ENCODE measurements at places on chromosomes 7 and 10.

- peaks cover 4% of the 10 kb centered on the region for H3K4me1 ChIP-seq
- no peak overlapping the region for H3K4me3 ChIP-seq
- H3K27ac ChIP-seq: no peak overlapping the region
- H3K36me3 ChIP-seq: no peaks in the 10 kb centered on the region
- peak; percentile 70 for DNase-seq
Observed at GRCh38 chr10:23067939-23068775, 27.2 kb upstream of the MSRB2 start.

- no peak overlapping the region for H3K27ac ChIP-seq
- no peak overlapping the region for H3K4me3 ChIP-seq
- H3K27me3 ChIP-seq: no peaks in the 10 kb centered on the region
- H3K36me3 ChIP-seq: peaks cover 24% of the 10 kb centered on the region
- peaks cover 16% of the 10 kb centered on the region for H3K4me1 ChIP-seq
- DNase-seq: no peak
Observed at GRCh38 chr7:66571568-66571967, 57.1 kb upstream of the KCTD7 start.

DNA sequence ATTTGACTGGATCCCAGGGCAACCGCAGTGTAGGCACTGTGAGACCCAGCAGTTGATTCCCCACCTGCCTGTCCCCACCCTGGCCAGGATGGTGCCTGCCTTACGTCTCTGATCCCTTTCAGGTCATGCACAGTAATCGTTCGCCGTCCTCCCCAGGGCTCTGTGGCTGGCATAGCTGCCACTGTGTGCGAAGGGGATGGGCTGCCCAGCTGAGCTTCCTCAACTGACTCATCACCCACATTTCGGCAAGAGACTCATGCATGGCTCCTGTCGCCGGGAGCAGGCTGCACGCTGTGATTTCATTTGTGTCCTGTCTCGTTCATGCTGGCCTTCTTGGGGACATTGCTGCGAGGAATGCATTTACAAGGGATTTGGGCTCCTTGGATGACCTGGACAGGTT is 252.4 kb downstream of the KLF6 start:
- no peak overlapping the region for H3K4me3 ChIP-seq
- H3K36me3 ChIP-seq: no peaks in the 10 kb centered on the region
- no peak overlapping the region for H3K27ac ChIP-seq
- no peaks in the 10 kb centered on the region for H3K27me3 ChIP-seq
- no peaks in the 10 kb centered on the region for H3K4me1 ChIP-seq

DNA sequence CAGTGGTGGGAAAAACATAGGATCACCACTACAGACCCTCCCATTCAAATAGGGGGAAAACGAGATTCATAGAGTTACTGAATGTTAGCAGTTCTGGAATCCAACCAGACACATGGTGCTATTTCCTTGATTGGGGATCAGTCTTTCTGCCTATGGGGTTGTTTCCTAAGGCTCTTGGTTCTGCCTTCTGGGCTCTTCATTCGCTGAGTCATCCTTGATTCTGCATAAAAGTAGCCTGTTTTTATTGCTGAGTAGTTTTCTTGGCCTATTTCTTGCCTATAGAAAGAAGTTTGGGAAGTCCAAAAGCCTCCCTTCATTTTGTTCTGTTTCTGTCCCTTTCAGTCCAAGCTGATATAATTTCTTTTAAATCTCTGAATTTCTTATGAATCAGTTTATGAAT is 99.3 kb upstream of the OIT3 start:
- H3K27ac ChIP-seq: no peak overlapping the region
- H3K36me3 ChIP-seq: no peaks in the 10 kb centered on the region
- H3K4me3 ChIP-seq: no peak overlapping the region
- DNase-seq: no peak
- no peaks in the 10 kb centered on the region for H3K27me3 ChIP-seq
- peaks cover 6% of the 10 kb centered on the region for H3K4me1 ChIP-seq

- no peak for DNase-seq
- no peak overlapping the region for H3K27ac ChIP-seq
- peaks cover 7% of the 10 kb centered on the region for H3K4me1 ChIP-seq
- H3K4me3 ChIP-seq: no peak overlapping the region
Observed at GRCh38 chr10:35257057-35257983, 79.0 kb upstream of the CCNY start.

GRCh38 chr7:92956575-92956974 is 120.2 kb upstream of the CDK6 start:
- no peak overlapping the region for H3K4me3 ChIP-seq
- peaks cover 54% of the 10 kb centered on the region for H3K4me1 ChIP-seq
- H3K27ac ChIP-seq: peak overlapping the region; percentile 85
- peaks cover 14% of the 10 kb centered on the region for H3K27me3 ChIP-seq
- DNase-seq: no peak

All from activated T-cell treated with anti-CD3 and anti-CD28 coated beads, Interleukin-2, amount 50 U/mL, for 72 hours (primary cell).